Lung (tissue), 17 donors: ENCODE measurements at places on chromosomes 6 and 20. TPM values are rescaled to one million over a fixed set of nuclear protein-coding genes. Genes with fewer than 3 reads are reported as not detected.

GRCh38 chr20:57609086-57609841 is 11.0 kb downstream of the ZBP1 start:
- H3K36me3 ChIP-seq: no peaks in the 10 kb centered on the region
- no peak overlapping the region for H3K4me3 ChIP-seq
- no peak for DNase-seq
- no peaks in the 10 kb centered on the region for H3K4me1 ChIP-seq

DNA sequence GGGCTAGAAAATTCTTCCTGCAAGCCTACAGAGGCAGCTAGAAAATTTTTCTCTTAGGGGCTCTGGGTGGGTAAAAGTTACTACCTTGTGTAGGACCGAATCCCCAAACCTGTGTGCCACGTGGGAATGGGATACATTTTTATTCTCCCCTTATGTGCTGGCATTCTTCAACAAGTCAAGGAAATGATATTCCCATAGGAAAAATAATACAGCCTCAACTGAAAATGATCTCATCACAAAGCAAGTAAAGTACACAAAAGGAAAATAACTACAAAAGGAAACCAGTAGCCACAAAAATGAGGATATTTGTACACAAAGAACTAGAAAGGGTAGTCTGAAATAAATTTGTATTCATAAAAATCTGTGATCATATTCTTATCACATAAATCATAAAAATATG is 298.1 kb downstream of the LAMA2 start:
- peaks cover 14% of the 10 kb centered on the region for H3K4me1 ChIP-seq
- peak; percentile 20 for DNase-seq
- no peak overlapping the region for H3K4me3 ChIP-seq
- no peaks in the 10 kb centered on the region for H3K27me3 ChIP-seq
- H3K36me3 ChIP-seq: peaks cover 3% of the 10 kb centered on the region
- H3K27ac ChIP-seq: no peak overlapping the region

DNA sequence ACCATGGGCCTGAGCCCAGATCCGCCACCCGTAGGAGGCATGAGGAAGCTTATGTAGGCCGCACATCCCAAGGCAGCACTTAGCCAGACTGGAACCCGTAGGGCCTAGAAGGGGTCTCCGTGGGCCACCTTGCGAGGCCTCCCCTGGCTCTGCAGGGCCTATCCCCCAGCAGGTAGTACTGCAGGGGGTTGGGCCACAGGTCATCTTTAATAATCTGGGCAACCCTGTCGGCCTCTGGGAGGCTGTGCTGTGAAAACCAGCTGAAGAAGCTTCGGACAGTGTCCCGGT is 18.5 kb downstream of the PLAGL2 start:
- no peak for DNase-seq
- H3K36me3 ChIP-seq: no peaks in the 10 kb centered on the region

GRCh38 chr6:20188630-20189075 is 23.6 kb downstream of the MBOAT1 start:
- peaks cover 2% of the 10 kb centered on the region for H3K4me1 ChIP-seq
- no peak for DNase-seq
- H3K4me3 ChIP-seq: no peak overlapping the region
- H3K27ac ChIP-seq: no peak overlapping the region
- H3K36me3 ChIP-seq: no peaks in the 10 kb centered on the region

DNA sequence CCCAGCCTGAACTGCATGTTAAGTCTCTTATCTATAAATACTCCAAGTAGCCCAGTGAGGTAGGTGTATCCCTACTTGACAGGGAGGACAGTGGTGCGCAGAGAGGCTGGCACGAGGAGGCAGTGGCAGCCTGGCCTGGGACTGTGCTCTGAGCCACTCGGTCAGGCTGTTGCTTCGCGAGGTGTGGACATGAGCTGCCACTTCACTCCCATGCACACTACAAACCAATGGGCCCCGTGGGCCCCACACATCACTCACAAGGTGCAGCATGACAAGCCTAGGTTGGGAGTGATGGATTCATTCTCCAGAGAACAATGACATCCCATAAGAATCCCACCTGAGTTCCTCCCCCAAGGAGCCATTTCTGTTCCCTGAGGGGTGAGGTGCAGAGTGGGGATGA is 54.9 kb downstream of the TMEM242 start:
- H3K4me1 ChIP-seq: no peaks in the 10 kb centered on the region
- no peak overlapping the region for H3K27ac ChIP-seq
- H3K4me3 ChIP-seq: no peak overlapping the region
- no peaks in the 10 kb centered on the region for H3K27me3 ChIP-seq
- DNase-seq: no peak

- H3K27me3 ChIP-seq: no peaks in the 10 kb centered on the region
- DNase-seq: peak; percentile 60
- no peak overlapping the region for H3K27ac ChIP-seq
Measured at GRCh38 chr6:76876922-76877553, 586.3 kb downstream of the HTR1B start.

- peak; percentile 79 for DNase-seq
- peaks cover 16% of the 10 kb centered on the region for H3K36me3 ChIP-seq
Measured at GRCh38 chr6:35419417-35419816, 32.7 kb upstream of the FANCE start.

- H3K4me3 ChIP-seq: peak overlapping the region; percentile 25
- DNase-seq: peak; percentile 23
- no peaks in the 10 kb centered on the region for H3K27me3 ChIP-seq
- H3K27ac ChIP-seq: peak overlapping the region; percentile 91
- H3K36me3 ChIP-seq: no peaks in the 10 kb centered on the region
Measured at GRCh38 chr20:46406986-46407670, 713 bp upstream of the ELMO2 start.

DNA sequence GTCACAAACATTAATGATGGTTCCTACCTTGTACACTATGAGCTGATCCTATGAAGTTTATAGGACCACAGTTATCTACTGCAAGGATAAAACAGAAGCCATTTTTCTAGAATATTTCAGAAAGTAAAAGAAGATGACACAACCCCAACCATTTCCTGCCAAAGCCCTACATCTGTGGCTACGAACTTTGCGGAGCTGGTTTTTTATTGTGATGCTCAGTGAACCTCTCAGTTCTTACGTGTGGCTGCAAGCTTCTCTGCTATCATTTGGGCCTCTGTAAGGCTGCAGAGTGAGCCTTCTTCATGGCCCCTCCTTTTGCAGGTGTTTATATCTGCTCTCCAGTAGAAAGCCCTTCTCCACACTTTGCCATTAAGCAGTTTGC is 17.8 kb upstream of the TAGAP start:
- no peaks in the 10 kb centered on the region for H3K27me3 ChIP-seq
- H3K4me1 ChIP-seq: no peaks in the 10 kb centered on the region
- H3K36me3 ChIP-seq: no peaks in the 10 kb centered on the region

DNA sequence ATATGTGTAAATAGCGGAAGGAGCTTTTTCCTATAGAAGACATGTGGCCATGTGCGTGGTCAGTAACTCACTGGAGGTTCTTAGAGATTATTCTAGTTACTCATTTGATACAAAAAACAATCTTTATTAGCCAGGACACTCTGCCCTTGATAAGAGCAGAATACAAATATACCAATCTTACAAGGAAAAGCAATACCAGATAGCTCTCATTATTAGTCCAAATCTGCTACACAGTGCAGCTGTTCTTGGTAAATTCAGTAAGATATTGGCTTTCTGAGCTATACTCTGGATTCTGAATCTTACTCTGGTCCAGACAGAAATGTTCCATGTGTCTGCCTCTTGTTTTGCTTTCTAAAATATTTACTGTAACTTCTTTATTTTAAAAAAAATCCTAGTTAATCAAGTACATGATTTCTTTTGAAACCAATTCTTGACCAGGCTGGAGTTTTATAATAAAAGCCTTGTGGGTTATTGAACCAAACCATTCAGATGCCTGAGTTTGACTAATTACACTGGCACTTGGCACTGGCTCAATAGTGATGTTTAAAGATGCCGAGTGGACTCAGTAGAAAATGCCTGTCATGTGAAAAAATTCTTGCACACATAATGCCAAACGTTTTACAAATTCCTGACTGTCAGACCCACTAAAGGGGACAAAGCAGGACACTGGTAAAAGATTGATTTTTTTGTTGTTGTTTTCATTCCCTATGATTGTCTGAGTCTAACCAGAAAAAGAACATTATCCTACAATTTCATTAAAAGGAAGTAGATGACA is 242.8 kb upstream of the TCF21 start:
- no peak overlapping the region for H3K4me3 ChIP-seq
- peak; percentile 74 for DNase-seq
- H3K36me3 ChIP-seq: no peaks in the 10 kb centered on the region
- H3K4me1 ChIP-seq: peaks cover 12% of the 10 kb centered on the region
- no peak overlapping the region for H3K27ac ChIP-seq

GRCh38 chr20:19777315-19777714 is 19.3 kb downstream of the RIN2 start:
- DNase-seq: no peak
- H3K27ac ChIP-seq: peak overlapping the region; percentile 68
- H3K4me3 ChIP-seq: no peak overlapping the region
- peaks cover 4% of the 10 kb centered on the region for H3K4me1 ChIP-seq

DNA sequence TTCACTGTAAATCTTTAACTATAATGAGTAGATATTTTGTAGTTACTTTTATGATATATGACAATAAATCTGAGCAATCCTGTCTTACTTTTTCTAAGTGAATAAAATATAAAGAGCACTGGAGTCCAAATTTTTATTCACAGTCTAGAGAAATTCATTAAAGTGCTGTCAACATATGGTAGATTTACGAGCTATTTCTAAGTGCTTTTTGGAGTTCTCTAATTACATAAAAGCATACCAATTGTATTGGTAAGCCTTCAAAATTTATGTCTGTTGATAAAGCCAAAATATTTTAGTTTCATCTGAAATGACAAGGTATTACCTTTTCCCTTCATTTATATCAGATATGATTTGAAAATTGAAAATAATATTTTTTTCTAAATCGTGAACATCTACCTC is 75.4 kb downstream of the MAN1A1 start:
- H3K36me3 ChIP-seq: peaks cover 4% of the 10 kb centered on the region
- DNase-seq: no peak
- H3K4me3 ChIP-seq: no peak overlapping the region
- H3K27ac ChIP-seq: no peak overlapping the region

GRCh38 chr6:125821825-125822281 is 31.1 kb downstream of the NCOA7 start:
- H3K4me3 ChIP-seq: no peak overlapping the region
- no peaks in the 10 kb centered on the region for H3K36me3 ChIP-seq
- H3K4me1 ChIP-seq: peaks cover 8% of the 10 kb centered on the region
- H3K27ac ChIP-seq: no peak overlapping the region

- H3K4me3 ChIP-seq: no peak overlapping the region
- H3K27ac ChIP-seq: peak overlapping the region; percentile 78
- peak; percentile 87 for DNase-seq
- H3K4me1 ChIP-seq: peaks cover 13% of the 10 kb centered on the region
- no peaks in the 10 kb centered on the region for H3K36me3 ChIP-seq
Measured at GRCh38 chr6:148367411-148368024, 24.9 kb downstream of the SASH1 start.

DNA sequence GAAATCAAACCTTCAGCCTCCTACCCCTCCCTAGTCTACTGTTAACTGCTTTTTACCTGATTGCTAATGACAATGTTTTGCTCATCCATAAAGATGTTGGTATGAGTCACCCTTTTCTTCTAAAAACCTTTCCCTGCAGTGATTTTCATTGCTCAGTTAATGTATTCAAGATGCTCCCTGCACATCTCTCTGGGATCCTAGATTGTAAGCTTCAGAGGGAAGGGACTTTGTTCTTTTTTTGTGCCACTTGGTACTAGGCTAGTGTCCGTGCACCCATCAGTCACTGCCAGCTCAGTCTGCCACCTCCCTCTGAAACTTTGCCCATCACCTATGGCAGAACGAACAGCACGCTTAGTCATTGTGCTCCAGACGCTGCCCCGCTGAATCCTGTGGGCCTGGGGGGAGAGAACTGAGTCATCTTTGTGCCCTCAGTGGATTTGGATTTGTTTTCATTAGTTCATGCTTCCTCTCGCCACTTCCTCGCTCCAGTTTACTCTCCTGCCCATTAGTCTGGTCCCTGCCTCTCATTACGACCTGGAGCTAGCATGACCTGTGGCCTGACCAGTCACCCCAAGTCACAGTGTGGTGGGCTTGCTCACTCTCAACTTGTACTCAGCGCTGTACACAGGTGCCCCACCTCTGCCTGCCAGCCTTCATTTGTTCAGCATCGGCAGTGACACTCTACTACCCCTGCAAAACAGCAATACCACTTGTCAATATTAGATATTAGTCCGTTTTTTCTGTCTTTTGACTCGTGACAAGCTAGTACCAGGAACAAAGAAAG is 78.0 kb upstream of the TMEM181 start:
- H3K4me1 ChIP-seq: no peaks in the 10 kb centered on the region
- no peaks in the 10 kb centered on the region for H3K27me3 ChIP-seq
- DNase-seq: no peak
- H3K27ac ChIP-seq: no peak overlapping the region
- peaks cover 34% of the 10 kb centered on the region for H3K36me3 ChIP-seq

- H3K27me3 ChIP-seq: no peaks in the 10 kb centered on the region
- H3K27ac ChIP-seq: no peak overlapping the region
- DNase-seq: peak; percentile 61
- no peak overlapping the region for H3K4me3 ChIP-seq
Measured at GRCh38 chr6:45538641-45539547, 161.2 kb upstream of the SUPT3H start.

GRCh38 chr20:48342822-48343513 is 484.8 kb downstream of the PREX1 start:
- H3K4me3 ChIP-seq: no peak overlapping the region
- no peaks in the 10 kb centered on the region for H3K36me3 ChIP-seq
- H3K27me3 ChIP-seq: no peaks in the 10 kb centered on the region
- DNase-seq: no peak

GRCh38 chr6:65199121-65199520 is 507.9 kb downstream of the EYS start:
- no peak for DNase-seq
- no peaks in the 10 kb centered on the region for H3K4me1 ChIP-seq
- no peak overlapping the region for H3K4me3 ChIP-seq
- no peaks in the 10 kb centered on the region for H3K36me3 ChIP-seq
- no peaks in the 10 kb centered on the region for H3K27me3 ChIP-seq

- DNase-seq: no peak
- H3K4me3 ChIP-seq: no peak overlapping the region
- peaks cover 18% of the 10 kb centered on the region for H3K4me1 ChIP-seq
- H3K36me3 ChIP-seq: no peaks in the 10 kb centered on the region
- H3K27ac ChIP-seq: no peak overlapping the region
Measured at GRCh38 chr6:156787569-156788492, 10.7 kb downstream of the ARID1B start.

DNA sequence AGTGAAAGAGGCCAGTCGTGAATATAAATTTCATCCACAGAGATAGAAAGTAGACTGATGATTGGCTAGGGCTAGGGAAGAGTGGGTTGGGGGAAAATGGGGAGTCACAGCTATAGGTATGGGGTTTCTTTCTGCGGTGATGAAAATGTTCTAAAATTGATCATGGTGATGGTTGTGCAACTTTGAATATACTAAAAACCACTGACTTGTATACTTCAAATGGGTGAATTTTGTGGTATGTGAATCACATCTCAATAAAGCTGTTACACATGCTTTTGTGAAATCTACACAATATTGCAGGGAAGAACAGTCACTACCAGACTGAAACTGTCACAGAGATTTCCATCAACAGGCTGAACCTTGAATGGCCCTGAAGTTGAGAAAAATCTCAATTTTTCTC is 61.5 kb downstream of the LYRM4 start:
- H3K27me3 ChIP-seq: no peaks in the 10 kb centered on the region
- no peak overlapping the region for H3K4me3 ChIP-seq
- H3K36me3 ChIP-seq: no peaks in the 10 kb centered on the region
- DNase-seq: no peak
- peaks cover 14% of the 10 kb centered on the region for H3K4me1 ChIP-seq
- H3K27ac ChIP-seq: no peak overlapping the region

The OXT gene
- total RNA-seq: not detected

The SAMD10 gene
- 6.4 TPM for total RNA-seq

The SLPI gene
- 451 TPM for total RNA-seq

The PPIL4 gene
- 52.3 TPM for total RNA-seq

The LATS1 gene
- 35.4 TPM for total RNA-seq

The CPNE5 gene
- 3.2 TPM for total RNA-seq

The ZNF334 gene
- 25.3 TPM for total RNA-seq

The ZNF318 gene
- 12.5 TPM for total RNA-seq

The TPD52L1 gene
- total RNA-seq: 43.5 TPM

The ENPP5 gene
- total RNA-seq: 10.3 TPM
